ENCODE measurements at places on chromosomes 4 and X.

DNA sequence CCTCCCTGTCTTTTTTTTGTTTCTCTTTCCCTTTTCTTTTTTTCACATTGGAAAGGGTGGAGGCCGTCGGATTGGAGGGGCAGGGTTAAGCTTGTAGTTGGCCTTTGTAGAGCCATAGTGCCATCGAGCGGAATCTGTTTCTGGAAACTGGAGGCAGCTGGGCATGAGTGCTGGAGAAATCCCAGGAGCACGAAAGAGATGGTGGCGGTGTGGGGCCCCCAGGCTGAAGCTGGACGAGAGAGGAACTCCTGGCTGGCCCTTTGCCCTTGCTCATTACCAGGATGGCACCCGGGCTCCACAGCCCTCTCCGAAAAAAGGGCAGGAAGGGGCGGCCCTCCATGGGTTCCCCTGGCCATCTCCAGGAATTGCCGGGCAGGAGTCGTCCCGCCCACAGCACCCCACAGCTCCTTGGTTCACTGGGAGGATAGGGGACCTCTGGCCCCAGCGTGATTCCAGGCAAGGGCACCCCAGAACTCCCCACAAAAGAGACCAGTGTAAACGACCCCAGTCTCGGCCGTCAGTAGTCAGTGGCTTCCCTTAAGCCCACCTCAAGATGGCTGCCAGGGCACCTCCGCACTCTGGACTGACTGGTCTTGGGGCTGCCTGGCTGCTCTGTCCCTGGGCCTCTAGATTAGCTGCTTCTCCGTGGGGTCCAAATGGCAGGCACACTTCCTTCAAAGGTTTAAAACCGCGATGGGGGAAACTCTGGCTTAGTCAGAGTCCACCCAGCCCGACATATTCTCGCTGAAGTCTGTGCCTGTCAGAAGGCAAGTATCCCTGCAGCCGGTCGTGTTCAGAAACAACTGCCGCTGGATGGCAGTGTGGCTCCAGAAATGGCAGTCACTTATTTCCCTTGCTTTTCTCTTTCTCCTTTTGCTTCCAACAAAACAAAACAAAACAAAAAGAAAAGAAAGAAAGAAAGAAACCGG lies 74.1 kb downstream of the NBDY start:
- peak; percentile 67 for DNase-seq

GRCh38 chr4:83247415-83248357 lies 36.9 kb downstream of the COQ2 start:
- DNase-seq: no peak

DNA sequence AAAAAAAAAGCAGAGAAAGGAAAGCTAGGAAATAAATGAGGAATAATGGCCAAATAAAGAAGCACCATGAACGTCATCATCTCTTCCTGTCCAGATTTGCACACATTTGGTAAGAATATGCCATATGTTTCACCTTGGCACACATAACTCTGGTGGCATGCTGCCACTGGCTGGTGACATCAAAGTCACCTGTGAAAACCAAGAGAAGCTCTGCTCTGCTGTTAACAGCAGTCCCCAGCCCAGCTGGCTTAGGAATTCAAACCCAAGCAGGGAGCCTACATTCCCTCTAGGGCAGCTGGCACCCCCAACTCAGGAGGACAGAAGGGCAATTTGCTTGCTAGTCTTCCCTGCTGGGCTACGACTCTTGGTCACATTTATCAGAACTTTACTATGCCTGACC lies 77.6 kb downstream of the RASL11B start:
- DNase-seq: no peak

DNA sequence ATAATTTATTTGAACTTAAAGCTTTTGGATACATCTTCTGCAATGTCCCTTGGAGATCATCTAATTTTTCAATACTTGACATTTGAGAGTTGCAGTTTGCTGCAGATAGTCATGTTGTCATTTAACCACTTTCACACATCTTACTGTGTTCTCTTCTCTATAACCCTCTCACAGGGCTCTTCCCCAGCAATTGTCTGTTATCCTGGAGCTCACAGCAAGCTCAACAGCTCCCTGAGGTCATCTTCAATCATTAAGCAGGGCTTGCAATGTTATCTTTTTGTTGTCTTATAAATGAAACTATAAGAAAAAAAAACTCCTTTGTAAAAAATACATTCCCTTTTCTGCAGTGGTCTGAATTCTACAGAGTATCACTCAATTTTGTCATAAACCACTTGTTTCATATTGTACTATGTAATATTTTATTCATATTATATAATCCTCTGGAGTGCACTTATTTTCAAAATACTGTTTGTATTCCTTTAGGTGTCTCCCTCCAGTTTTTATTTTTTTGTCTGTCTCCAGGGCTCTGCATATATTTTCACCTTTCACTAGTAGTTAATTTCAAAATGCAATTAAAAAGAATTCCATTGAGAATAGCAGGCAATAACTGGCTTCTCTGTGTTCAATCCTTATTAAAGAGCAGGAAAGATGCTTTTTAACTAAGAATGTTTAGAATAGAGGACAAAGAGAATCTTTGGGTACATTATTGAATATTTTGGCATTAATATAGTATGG lies 106.3 kb upstream of the ARSJ start:
- DNase-seq: no peak

- no peak for DNase-seq
Observed at GRCh38 chrX:95764972-95765451, 919.6 kb upstream of the DIAPH2 start.

DNA sequence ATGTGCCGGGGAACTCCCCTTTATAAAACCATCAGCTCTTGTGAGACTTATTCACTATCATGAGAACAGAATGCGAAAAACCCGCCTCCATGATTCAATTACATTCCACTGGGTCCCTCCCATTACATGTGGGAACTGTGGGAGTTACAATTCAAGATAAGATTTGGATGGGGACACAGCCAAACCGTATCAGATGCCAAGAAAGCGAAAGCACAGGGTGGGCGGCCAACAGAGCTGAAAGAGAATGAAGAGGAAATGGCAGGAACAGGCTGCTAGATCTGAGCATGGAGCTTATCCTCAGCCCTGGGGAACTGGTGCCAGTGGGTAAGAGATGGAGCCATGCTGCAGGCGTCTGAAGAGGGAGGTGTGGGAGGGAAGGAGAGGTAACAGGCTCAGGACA lies 117.7 kb upstream of the PNPLA4 start:
- DNase-seq: no peak

DNA sequence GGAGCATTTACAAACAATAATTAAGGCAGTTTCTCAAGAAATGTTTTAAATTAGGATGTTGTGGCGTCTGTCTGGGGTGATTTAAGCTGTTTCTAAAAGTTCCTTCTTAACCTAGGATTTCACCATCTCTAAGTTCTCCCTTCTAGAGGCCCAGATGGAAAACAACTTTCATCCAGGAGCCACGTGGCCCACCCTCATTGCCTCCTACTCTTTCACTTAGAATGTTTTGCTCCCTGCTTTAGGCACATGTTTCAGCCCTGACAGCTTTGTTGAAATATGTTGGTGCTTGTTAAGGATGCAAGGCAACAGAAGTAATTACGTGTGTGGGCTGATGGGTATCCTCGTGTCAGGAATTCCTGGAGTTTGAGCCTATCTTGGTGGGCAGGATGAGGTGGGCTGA lies 131.3 kb downstream of the GUCY2F start:
- DNase-seq: no peak

DNA sequence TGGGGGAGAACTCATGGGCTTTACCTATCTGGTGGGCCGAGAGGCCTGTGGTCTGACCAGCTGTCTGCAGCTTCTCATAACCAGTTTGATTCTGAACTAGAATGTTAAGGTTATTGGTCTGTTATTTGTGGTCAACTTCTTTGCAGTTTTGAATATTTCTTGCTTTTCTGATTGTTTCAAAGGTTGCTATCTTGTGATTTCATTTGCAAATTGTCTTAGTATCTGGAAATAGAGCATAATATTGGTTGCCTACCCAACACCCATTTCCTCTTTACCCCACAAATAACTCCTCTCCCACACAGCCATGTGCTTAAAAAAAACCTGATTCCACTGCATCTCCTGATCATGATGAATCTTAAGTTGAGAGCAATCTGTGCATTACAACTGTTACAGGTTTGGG lies 39.1 kb upstream of the BMP2K start:
- no peak for DNase-seq

DNA sequence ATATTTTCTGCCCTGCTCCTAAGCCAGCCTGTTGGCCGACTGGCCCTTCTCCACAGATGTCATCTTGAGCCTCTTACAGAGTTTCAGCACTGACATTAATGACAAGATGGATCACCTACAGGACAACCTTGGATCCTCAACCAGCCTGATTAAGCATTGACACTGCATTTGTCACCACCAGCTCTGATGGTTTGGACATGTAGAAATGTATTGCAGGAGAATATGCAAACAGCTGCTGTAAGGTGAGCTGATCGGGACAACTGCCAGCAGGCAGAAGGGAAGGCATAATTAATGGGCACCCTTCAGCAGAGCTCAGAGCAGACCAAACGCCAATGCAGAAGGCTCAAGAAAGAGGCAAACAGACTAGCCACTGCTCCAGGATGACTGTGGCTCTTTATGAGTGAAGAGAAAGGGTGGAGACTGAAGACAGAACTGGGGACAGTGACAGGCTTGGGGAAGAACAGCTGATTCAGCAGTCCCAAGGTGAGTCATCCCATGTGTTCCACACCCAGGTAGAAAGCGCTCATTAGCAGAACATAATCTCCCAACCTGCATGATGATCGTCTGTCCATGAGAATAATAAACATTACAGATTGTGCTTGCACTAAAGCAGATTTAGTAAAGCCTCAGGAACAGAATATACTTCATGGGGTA lies 6.7 kb downstream of the CORIN start:
- no peak for DNase-seq

- no peak for DNase-seq
Observed at GRCh38 chr4:88993246-88993645, 63.7 kb downstream of the FAM13A start.

- no peak for DNase-seq
Observed at GRCh38 chr4:20368926-20369325, 117.2 kb downstream of the SLIT2 start.
